Stimulated activated CD4-positive, alpha-beta T cell treated with anti-CD3 and anti-CD28 coated beads, Interleukin-2, amount 100 ng/mL, for 48 hours (primary cell): ENCODE measurements at places on chromosomes 3 and 15.
A peak's percentile ranks its signal among the peaks of the same experiment; 100 is the strongest.

- no peak for DNase-seq
These were observed 317.3 kb downstream of the FGF12 start for GRCh38 chr3:192409838-192410683.

DNA sequence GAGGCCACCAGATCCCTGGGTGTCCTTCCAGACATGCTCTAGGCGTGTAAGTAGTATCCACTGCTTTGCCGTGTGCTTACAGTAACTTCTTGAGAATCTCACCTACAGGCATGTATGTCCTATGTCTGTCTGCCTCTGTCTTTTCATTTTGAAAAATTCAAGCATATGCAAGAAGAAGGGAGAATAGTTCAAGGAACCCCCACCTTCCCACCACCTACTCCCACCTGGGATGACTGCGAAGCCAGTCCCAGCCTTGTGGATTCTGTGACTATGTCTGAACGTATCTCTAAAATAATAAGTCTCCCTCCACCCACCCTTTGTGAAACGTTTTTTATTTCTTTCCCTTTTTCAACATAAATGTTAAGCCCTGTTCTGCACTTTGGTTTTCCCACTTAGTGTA is 15.0 kb downstream of the CHST13 start:
- DNase-seq: no peak

- no peak for DNase-seq
These were observed 9.6 kb upstream of the FLNB start for GRCh38 chr3:57998366-57999283.

DNA sequence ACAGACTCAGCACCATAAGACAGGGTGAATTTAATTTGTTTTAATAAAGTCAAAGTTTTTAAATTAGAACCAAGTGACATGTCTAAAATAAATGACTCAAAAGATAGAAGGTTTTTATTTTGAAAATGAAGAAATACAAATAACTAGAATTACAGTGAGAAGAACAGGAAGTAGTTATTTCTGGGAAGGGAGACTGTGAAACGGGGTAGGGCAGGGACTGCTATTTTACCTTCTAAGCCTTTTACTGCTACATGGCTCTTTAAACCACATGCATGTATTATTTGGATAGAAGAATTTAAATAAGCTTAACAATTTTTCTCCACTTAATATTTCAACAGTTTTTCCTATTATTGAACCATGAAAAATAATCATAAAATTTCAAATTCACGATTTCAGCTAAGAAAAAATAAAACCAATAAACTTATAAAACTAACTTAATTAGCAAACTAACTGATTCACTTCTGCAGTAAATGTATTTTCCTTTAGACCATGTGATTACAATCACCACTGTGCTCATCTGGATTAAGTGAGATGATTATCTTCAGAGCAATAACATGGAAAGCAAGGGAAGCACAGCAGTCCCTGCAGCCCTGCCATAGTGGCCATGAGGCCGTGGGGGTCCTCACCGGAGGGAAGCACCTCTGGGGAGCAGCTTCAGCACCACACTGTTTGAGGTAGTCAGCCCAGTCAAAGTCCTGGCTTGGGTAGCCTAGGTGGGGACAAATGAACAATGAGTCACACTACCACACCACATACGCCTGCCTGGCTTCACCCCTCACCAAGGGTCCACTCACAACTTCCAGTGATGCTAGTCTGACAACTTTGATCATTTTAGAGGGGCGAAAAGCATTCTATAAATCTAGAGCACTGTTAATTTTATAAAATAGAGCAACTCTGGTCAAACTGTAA is 28.3 kb upstream of the STIMATE start:
- DNase-seq: no peak

- peak; percentile 50 for DNase-seq
These were observed 386 bp downstream of the SQOR start for GRCh38 chr15:45635191-45635638.

GRCh38 chr15:91865486-91865885 is 12.0 kb downstream of the SLCO3A1 start:
- DNase-seq: no peak

DNA sequence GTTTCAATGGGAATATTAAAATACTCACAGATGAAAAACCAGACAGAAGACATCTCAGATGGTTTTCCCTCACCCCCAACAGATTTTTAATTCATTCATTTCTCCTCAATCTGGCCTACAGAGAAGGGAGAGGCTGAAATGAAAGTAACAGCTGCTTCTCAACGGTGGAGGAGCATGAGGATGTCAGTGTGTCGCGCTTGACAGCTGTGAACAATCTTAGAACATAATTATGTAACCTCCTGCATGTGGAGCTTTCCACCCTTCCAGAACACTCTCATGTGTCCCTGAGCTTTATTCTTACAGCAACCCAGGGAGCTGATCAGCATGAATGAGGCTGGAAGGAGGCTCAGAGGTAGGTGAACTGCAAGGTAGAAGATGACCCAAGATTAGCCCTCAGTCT is 52.7 kb downstream of the MB21D2 start:
- DNase-seq: no peak

GRCh38 chr3:124854009-124854408 is 33.2 kb downstream of the ITGB5 start:
- no peak for DNase-seq

GRCh38 chr3:197508461-197508860 is 47.3 kb downstream of the BDH1 start:
- no peak for DNase-seq

DNA sequence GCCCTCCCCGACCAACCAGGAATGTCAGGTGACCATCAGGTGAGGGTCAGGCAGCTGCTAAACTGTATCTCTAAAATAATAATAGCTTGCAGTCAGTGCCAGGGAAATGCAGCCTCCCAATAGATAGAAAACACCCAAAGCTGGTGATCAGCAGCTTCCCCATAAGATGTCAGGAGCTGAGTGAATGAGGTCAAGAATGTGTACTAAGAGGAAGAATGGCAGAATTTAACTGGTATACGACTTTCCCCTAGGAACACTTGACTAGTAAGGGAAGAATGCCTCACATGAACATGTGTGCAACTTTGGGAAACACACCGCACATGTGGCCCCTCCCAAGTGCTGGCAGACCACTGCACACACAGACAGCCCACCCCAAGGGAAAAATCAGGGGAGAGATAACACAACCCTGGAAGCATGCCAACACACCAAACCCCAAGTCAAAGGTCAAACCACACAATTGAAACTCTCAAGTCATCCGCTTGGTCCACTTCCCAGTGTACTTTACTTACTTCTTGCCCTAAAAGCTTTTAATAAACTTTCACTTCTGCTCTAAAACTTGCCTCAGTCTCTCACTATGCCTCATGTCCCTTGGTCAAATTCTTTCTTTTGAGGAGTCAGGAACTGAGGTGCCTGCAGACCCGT is 806.5 kb downstream of the OTOL1 start:
- DNase-seq: no peak

DNA sequence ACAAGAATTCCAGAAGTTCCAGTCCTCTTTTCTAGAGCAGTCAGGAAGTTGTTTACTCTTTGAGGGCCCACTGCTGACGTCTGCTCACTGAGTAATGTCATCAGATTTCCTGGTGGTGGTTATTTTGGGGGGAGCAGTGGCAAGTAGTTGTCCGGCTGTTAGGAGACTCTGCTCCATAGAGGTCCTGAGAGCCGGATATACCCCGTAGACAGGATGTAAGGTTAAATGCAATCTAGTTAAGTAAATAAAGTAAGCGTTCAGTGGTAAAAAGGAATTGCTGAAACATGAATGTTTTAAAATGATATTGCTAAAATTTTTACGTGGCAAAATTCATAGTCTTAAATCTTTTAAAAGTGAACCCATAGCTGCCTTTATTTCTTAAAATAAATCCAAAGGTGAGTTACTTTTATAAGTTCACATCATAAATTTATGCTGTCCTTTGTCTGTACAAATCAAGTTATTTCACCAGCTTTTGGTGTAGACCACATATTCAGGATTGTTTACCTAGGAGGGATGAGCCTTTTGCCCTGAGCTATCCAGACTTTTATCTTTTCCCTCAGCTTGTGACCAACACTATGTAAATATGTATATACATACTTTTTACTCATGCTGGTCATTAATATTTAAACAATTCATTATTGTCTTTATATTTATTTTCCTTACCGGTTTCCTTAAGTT is 65.8 kb downstream of the PDE8A start:
- no peak for DNase-seq

DNA sequence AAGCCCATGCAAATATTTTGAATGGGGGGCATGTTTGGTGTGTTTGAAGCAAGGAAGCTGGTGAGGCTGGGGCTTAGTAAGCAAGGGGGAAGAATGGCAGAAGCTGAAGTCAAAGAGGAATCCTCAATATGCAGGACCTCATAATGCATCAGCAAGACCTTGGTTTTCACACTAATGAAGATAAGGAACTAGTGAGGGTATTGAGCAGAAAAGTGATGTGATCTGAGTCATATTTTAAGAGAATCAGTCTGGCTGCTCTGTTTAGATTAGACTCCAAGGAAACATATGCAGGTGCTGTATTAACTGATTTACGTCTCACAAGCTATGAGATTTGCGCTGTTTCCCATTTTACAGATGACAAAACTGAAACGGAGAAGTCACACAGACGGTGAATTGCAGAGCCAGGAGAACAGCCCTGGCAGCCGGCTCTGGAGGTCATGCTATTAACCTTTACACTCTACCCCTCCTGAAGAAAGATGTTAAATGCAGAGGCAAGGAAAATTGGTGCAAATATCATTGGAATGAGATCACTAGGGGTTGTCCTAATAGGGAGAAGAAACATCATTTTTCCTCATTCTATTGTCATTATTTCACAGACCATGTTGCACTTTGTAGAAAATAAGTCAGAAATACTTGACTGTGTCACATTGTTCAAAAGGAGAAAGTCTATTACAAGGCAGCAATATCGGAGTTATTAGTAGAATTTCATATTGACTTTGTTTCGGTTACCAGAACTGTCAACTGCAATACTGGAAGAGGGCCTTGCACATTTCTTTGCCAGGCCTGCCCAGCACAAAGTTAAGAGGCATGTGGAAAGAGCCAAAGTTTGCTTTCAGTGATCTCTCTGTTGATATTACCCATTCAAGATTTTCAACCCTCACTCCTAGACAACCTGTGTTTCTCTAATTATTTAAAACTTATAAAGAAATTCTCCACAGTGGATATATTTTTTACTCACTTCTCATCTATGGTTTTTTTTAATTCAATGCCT is 64.9 kb downstream of the COL8A1 start:
- no peak for DNase-seq

DNA sequence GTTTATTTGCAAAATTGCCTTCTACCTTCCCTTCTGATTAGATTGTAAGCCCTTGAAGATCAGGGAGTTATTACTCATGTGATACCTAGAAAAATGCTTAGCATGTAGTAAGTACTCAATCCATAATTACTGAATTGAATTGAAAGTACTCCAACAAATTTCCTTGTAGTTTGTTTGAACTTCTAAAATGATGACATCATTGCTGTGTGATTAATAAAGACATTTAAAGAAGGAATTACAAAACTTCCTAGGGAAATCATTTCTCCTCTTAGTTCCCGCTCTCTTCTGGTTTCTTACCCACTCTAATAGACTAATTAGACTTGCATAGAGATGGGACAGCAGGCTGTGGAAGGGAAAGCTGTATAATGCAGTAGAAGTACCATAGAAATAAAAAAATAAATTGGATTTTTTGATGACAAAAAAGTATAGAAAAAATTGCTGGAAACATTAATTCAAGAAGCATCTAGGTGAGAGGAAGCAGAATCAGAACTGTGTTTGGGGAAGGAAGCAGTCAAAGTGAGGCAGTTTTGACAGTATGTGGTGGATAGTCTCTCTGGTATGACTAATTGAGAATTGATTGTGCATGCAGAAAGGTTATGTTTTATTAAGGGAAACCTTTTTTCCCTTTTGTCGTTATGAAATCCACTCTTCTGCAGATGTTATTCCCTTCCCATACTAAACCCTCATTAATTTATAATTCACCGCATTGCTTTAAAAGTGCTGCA is 93.0 kb downstream of the ALCAM start:
- no peak for DNase-seq

- no peak for DNase-seq
These were observed 194.7 kb downstream of the LPP start for GRCh38 chr3:188348435-188349244.

DNA sequence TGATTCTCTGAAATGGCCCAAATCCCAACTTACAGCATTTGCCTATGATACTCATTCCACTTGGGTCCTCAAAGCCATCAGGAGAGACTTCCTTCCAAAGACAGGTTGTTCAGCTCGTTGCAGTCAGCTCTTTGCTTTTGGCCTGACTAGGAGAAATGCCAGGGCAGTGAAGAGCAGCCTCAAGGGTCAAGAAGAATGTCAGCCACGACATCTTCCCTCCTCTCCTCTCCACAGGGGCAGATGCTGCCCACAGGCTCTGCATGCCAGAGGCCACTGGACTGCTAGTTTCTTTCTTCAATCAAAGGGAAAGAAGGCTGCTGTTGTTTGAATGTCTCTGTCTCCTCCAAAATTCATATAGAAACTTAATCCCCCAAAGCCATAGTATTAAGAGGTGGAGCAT is 201.7 kb upstream of the PFN2 start:
- no peak for DNase-seq

GRCh38 chr3:105944721-105945120 is 75.9 kb upstream of the CBLB start:
- DNase-seq: no peak

DNA sequence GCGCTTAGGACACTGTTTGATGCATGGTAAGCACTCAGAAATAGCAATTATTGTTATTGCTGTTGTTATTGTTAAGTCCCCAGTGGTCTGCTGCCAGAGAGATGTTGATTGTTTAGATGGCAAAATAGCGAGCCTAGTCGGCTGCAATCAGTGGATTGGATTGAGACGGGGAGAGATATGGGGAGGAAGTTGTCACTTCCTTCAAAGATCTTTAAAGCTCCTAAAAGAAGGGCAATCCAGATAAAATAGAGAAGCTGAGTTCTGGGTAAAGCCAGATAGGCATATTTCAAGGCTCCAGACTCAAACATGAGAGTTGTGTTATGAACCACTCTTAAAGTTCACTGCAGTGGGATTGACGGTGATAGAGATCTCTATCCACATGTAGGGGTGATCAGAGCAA is 64.5 kb downstream of the RYR3 start:
- DNase-seq: no peak

DNA sequence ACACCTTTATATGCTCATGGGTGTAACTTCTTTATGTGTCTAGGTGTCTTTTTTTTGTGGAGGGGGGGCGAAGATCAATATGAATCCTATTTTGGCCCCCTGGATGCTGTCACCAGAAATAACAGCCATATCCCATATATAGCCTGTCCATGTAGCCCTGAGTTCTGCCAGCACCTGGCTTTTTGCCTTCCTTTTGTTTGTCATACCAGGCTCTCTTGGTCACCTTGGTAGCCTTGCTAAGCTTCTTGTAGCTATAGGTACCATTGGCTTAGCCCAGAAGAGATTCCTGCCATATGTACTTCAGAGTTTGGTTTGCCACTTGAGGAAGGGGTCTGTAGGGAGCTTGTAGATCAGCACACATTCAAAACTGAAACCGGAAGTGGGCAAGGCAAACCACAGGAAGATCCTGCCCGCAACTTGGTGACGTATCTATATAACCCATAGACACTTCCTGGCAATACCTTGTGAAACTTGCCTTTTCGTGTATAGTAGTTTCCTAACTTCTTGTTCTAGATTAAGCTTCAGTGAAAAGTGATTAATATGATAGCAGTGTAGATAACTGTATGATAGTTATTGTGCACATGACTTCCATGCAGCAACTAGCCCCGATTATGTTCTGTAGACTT is 11.9 kb downstream of the RASA2 start:
- DNase-seq: peak; percentile 74
